HuH-7 (cell line): ENCODE measurements at places on chromosomes 13 and 19.

DNA sequence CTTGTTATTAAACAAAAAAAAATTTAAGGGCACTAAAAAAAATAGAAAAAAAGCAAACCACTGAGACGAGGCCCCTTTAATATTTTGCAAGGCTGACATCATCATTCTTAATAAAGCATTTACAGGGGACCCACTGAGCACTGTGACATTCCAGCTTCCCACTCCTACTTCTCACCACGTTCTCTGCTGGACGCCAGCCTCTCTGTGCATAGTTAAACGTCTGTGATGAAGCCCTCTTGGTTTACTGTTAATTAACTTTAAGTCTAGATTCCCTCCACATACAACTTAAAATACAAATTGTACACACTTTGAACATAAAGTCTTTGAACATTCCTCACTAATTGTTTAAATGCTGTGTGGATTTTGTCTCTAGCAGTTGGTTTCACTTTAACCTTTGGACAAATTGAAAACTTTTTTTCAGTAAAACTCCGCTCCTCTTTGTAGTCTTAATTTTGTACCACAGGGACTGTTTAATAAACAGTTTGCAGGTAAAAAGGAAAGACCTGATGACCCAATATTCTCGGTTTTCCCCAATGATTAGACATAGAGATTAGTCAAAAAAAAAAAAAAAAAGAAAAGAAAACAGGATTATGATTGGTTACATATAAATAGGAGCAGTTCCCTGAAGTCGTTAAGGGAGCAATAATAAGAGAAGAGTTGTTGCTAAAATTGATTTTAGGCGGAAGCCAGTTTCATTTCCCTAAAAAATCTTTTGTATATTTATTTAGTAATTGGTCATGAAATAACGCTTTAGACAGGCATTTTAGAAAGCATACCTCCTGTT, 219.8 kb downstream of the MZT1 start:
- no peak for DNase-seq

- no peak for DNase-seq
Observed at GRCh38 chr19:17245535-17245984, at the start of gene NR2F6. Gene NR2F6 (minus strand): TSS chr19:17245919. CDS start chr19:17245220, 699 bp downstream.

DNA sequence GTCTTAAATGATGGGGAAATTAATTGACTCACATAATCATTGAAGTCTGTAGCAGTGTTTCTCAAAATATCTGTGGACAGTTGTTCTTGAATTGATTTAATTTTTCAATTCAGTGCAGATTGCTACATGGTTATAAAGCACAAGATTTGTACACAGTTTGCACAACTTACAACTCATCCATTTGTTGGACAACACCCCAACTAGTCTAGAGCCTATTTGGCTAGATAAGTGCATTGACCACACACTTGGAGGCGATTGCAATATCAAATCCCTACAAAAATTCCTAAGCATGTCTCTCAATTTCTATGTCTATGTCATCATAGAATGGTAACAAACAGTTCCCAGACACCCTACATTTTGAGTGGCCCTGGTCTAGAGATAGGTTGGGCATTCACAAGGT, 48.0 kb upstream of the IPO5 start:
- DNase-seq = no peak

GRCh38 chr19:48674921-48675824, 2.4 kb upstream of the NTN5 start:
- DNase-seq = peak; percentile 98

DNA sequence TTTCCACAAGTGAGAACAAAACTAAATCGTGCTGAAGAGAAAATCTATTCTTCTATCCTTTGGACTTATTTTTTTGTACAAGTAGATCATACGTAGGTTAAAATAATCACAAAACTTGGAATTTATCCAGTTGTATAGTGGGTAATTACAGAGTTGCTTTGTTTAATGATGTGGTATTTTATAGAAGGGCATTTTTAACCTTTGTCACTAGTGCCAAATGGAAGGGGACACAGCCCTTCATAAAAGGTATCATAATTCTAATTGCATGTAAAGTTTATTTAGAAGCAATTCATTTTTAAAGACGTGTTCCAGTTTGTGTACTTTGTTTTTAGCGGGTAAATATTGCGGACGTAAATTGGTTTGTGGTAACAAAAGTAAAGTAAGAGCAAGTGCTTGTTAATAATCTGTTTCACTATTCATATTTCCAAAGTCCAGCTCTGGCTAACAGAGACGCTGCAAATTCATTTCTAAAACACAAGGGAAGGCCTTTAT, 99.5 kb downstream of the ERCC5 start:
- DNase-seq = no peak

DNA sequence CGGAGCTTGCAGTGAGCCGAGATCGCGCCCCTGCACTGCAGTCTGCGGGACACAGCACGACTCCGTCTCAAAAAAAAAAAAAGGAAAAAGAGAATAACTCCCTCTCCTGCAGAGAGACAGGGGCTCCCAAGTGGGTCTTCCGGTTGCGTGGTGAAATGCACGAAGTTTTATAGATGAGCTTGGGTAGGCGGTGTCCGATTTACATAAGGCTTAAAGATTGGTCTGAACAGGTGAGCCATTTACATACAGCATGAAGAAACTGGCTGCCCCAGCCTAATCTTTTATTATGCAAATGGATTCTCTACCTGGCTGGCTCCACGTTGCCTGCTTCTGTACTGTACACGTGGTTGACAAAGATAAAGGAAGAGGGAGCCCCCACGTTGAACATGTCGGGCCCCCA, 19.5 kb downstream of the ADGRE2 start:
- DNase-seq = no peak
